Common myeloid progenitor, CD34-positive (primary cell): ENCODE measurements at places on chromosomes 6 and 20.

DNA sequence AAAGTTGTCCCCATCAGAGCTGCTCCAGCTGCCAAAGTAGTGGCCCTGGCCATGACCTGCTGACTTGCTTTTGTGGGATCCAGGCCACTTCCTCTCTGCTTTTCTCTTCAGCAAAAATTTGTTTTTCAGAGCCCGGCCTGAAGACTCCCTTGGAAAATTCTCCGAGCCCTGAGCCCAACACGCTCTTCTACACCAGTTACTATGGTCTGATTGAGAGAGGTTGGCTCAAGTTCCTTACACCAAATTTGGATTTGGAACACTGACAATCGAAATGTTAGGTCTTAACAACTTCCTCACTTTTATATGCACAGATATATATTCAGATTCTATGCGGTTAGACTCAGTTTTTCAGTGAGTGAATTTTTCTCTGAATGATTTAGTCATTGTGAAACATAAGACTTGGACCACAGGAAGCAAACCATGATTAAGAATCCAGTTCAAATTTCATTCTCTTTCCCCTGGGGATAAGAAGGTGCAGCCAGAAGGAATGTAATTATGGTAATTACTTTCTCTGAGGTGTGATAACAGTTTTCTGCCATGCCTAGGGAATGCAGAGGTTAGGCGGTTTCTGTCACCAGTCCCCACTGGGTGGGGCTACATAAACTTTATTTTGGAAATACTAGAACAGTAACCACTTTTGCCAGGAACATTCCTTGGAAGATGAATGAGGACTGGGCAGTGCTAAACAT lies 365.2 kb downstream of the SYNE1 start:
- no peak for DNase-seq

GRCh38 chr6:27630727-27631608 lies 158.1 kb upstream of the ZNF184 start:
- DNase-seq = peak; percentile 63

DNA sequence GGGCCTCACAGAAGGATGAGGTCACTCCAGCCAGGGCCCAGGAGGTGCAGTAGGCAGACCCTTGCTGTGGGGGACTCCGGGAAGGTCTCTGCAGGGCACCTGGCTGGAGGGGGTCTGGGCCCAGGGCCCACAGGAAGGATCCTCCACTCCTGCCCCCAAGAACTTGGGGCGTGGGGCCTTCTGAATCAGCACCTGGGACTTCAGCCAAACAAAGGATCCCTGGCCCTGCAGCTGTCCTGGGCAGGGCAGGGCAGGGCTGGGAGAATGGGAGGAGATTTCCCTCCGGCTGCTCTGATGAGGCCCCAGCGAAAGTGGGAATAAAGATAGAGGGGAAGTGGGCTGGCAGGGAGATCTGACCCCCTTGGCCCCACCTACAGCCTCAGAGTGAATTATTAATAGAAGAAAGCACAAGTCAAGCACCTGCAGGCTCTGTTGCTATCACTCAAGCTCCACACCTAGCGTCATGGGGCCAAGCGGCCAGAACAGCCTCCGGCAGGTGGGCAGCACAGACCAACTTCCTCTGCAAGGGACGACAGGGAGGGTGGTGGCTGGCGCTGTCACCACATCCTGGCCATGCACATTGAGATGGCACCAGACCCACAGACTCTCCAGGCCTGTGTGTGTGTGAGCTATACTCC lies 61.6 kb upstream of the MRPS10 start:
- DNase-seq = peak; percentile 82

DNA sequence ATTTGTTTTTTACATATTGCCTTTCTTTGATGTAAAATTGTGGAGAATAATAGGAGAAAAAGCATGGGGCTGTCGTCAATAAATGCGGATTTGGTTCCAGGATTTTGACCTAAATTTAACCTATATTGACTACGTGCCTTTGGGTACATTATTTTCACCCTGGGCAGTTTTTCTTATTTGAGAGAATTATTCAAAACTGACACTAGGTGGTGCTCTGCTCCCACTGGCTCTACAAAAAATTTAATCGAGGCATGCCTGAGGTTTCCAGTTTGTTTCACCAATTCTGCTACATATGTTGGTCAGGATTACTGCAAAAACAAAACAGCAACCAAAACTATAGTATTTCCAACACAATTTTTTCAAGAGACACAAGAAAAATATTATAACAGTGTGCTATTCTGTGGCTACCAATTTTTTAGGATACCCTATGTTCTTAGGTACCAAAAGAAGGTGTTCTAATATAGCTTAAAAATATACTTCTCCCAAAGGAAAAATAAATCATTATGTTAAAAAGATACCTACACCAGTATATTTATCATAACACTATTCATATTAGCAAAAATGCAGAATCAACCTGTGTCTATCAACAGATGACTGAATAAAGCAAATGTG lies 48.6 kb upstream of the FABP7 start:
- DNase-seq = no peak

GRCh38 chr6:7685276-7685675 lies 40.6 kb upstream of the BMP6 start:
- no peak for DNase-seq

GRCh38 chr6:146047371-146047770 lies 18.5 kb downstream of the GRM1 start:
- DNase-seq = no peak

- peak; percentile 21 for DNase-seq
These were observed 134.8 kb upstream of the OGFRL1 start for GRCh38 chr6:71153755-71154325.

DNA sequence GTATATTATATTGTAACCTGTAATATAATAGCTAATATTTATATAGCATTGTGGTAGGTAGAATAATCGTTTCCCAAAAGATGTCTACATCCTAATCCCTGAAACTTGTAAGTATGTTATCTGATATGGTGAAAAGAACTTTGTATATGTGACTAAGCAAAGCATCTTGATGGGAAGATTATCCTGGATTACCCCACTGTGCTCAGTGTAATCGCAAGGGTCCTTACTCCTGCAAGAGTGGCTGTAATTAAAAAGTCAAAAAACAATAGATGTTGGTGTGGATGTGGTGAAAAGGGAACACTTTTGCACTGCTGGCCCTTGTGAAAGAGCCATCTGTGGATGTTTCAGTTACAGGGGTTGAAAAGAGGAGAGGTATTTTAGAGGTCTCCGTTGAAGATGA lies 95.2 kb downstream of the EDN1 start:
- DNase-seq = no peak

DNA sequence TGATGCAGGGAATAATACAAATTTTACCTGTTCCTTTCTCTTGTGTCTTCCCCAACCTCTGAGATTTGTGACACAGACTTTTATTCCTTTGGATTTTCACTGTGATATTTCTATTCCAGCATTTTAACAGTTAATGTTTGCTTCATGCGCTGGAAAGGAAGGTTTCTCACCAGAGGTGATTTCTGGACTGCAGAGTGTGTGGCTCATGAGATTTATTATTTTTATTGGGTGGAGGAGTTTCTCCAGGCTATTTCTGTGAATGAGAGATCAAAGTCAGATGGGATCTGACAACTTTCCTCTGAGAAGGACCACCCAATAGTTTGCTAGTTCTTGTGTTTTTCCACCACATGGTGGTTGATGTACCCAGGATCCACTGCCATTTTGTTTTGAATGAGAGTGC lies 377.5 kb downstream of the CDKAL1 start:
- DNase-seq = no peak

DNA sequence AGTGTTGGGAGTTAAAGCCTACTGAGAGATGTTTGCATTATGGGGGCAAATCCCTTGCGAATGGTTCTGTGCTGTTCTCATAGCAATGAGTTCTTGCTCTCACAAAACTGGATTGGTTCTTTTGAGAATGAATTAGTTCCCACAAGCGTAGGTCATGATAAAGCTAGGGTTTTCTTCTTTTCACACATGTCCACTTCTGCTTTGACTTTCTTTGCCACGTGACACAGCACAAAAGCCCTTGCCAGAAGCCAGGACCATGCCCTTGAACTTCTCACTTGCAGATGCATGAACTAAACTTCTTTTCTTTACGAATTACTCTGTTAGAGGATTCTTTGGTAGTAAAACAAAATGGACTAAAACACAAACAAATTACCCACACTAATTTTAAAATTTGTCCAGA lies 922.8 kb downstream of the EPHA7 start:
- no peak for DNase-seq

- no peak for DNase-seq
These were observed 81.1 kb downstream of the BMP5 start for GRCh38 chr6:55794136-55794812.

DNA sequence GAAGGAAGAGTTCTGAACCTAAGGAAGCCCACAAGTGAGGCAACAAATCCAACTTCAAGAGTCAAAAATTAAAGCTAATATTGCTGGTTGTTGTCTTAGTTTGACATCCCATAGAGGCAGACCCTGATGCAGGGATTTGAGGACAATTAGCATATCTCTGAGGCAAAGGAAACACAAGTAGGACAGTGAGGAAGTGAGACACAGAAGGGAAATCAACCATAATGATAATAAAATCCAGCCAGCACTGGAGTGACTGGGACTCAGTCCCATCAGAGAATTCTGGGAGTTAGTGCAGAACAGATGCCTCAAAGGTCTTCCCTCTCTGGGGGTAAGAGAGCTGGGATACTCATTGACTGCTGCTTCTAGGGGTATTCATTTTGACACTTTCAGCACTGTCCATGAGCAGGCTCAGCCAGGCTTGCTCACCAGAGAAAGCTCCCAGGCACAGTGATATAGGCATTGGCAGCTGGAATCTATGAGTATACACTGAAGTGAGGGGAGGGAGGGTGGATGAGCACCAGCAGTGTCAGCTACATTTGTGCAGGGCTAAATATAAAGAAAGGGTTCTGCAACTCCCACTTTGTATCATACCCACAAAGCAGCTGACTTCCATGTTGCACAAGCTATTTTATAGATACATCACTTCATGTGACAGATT lies 43.4 kb upstream of the SPTLC3 start:
- DNase-seq = no peak

DNA sequence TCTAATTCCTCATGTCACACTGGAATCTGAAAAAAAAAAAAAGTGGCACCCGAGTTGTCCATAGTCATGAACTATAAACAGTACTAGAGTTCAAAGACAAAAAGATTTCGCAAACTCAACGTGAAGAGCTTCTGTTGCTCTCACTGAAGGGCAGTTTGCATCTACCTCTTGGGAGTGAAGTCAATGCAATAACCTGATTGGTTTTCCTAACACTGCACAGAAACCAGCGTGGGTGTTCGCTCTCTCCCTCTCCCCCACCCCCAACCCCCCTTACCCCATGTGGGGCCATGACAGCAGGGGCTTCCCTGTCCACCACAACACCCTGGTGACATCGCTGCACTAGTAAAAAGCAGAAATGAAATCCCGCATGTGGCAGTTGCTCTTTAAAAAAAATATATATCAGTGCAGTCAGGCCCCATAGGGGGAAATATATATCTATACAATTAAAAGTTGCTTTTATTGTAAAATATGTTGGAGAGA lies 66.9 kb downstream of the GMPR start:
- DNase-seq = peak; percentile 7
